ENCODE measurements at places on chromosomes 6 and 20.

GRCh38 chr20:63694584-63695423 lies 1.6 kb upstream of the TNFRSF6B start:
- no peak for DNase-seq

DNA sequence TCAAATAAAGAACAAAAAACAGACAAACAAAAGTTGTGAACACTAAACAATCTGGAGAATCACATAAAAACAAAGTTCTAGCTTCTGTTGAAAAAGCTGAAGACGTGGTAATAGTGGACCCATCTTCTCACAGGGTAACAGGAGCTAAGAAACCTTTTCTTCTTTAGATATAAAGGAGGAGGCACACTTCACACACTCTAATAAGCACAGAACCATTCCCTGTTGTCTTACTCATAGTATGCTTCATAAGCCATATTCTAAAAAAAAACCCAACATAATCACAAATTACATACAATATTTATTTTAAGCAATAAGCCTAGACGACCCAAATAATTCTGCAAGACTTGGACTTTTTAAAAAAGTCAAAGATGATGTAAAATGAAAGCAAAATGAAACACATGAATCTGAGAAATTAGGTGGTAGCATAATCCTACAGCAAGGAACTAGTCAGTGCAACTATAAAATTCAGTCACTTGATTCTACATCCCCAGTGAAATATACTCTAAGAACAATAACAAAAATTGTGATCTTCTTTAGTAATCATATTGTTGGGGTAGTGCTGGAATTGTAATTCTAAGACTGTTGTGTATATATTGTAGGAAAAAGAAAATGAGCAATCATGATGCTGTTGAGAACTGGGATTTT lies 15.6 kb downstream of the SRPK1 start:
- no peak for DNase-seq

DNA sequence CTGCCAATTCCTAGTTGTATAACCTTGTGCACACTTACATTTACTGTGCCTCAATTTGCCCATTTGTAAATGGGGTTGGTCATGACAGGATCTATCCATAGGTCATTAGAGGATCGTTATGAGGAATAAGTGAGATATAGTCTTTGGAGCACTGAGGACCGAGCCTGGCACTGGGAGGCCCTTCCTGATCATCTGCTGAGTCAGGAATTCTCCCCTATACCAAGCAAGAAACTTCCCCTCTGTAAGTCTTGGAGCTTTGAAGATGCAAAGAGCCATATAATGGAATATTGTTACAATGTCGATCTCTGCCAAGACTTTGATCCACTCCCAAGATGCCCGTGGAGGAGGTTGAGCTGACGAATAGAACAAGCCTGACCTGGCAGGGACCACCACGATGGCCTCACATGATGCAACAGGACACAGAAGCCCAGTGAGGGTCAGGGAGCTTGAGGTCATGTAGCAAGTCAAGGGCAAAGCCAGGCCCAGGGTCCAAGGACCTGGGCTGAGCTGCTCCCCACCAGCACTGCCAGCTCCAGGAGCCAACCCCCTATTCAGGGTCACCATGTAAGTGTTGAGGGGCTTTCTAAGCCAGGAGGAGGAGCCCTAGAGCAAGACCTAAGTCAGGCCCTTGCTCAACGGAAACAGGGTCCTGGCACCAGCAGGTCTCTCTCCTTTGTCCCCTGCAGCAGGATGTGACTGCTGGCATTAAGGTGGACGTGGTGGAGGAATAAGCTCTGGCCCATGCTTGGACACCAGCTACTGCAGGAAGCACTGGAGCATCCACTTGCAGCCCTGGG lies 16.7 kb downstream of the PDRG1 start:
- DNase-seq = no peak

DNA sequence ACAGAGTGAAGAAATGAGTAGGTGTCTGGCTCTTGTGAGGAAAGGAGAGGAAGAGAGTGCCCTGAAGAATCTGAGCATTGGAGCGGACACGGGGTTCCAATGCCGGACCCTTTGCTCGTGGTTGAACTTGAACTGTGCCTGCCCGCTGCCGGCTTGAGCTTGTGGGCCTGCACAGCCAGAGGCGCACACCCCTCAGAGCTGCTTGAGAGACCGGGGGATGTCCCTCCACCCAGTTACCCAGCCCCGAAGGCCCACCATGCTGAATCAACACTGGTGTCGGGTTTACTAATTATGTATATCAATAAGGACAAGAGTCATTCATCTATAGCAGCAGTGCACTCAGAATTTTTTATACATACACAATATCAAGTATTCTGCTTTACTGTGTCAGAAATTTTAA lies 218.3 kb upstream of the CST7 start:
- DNase-seq = no peak

DNA sequence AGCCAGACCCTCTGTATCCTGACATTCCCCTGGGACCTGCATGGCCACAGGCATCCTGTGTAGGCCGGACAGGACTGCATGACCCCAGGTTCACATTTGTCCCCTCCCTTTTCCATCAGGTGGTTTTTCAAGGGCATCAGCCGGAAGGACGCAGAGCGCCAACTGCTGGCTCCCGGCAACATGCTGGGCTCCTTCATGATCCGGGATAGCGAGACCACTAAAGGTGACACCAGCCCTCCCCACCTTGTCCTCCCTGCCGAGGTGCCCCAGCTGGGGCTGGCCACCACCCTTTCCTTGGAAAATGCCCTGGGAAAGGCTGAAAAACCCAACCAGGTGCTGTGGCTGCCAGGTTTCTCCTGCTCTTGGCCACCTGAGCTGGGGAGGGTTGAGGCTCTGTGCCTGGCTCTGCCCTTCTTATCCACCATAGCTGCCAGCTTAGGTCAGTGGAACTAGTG lies 27.6 kb downstream of the HCK start:
- no peak for DNase-seq

GRCh38 chr6:15086348-15087158 lies 159.3 kb upstream of the JARID2 start:
- no peak for DNase-seq

GRCh38 chr6:25215881-25216280 lies 63.3 kb upstream of the CARMIL1 start:
- peak; percentile 61 for DNase-seq

DNA sequence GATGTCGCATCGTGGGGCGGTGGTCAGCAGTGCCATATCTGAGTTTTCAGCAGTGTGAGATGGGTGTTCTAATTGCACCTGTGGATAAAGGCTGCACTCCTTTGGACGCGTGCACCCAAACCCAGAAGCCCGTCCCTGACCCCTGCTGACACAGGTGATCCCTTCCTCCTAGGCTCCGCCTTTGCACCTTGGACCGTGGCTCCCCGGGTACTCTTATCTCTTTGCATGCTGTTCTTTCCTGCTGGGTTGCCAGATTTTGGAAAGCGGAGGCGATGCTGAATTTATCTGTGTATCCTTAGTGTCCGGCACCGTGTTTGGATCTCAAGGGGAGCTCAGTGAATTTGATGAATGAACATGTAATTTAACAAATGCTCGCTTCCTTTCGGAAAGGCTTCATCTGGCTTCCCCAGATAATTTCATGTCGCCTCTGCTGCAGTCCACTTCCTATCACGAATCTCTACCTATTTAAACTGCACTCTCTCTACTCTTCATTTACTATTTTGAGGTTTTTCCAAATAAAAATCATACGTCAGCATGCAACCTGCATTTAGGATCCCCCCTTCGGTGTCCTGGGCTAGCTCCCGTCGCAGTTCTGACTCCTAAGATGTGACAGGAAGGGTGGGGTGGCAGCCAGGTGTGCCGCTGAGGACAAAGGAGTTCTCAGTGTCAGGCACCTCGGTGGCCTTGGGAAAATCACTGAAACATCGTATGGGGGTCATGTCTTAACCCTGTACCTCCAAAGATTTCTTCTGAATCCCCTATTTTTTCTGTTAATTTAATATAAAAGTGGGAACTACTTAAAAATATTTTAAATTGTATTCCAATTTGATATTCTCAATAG lies 753 bp upstream of the PERP start:
- no peak for DNase-seq

- DNase-seq = no peak
These were observed 401 bp downstream of the SLC32A1 start for GRCh38 chr20:38724626-38725147.

- peak; percentile 50 for DNase-seq
These were observed 421.6 kb downstream of the BCKDHB start for GRCh38 chr6:80528115-80528514.

- no peak for DNase-seq
These were observed 4.1 kb upstream of the SIRPG start for GRCh38 chr20:1661542-1662299.

DNA sequence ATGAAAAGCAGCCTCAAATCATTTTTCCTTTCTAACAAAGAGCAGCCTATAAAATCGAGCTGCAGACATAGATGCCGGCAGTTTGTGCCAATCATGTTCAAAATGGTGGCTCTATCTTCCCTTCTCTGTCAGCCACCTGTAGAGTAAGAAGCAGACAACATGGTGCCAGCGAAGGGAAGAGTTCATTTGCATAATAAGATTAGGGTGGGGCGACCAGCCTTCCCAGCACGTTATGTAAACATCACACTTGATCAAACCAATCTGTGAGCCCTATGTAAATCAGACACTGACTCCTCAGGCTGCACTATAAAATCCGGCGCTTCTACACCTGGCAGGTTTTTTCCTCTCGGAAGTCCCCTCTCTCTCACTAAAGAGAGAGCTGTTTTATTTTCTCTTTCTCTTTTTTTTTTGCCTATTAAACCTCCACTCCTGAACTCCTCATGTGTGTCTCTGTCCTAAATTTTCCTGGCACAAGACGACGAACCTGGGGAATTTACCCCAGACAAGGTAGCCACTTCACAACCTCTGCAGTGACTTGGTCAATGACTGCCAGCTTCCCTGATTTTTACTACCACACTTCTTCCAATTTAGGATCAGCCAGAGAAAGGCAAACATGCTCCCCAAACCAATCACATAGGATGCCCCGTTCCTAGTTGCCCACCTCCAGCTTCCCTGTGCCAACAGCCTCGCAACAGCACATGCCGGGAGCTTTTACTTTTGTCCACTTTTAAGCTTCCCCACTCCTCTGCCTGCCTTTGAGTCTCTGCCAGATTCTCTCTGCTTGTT lies 12.9 kb downstream of the TPMT start:
- no peak for DNase-seq

DNA sequence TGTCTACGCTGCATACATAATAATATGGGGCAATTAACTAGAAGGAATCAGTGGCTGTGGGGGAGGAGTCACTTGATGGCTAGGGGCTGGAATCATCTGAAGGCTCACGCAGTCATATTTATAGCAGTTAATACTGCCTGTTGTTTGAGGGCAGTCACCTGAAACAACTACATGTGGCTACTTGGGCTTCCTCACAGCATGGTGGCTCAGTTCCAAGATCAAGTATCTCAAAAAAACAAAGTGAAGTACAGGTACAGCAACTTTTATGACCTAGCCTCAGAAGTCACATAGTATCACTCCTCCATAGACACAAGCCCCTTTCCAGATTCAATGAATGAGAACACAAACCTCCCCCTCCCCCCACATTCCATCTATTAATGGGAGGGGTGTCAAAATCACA lies 63.7 kb downstream of the STX11 start:
- DNase-seq = no peak

- DNase-seq = no peak
These were observed 15.0 kb upstream of the PMEPA1 start for GRCh38 chr20:57724610-57725405.

DNA sequence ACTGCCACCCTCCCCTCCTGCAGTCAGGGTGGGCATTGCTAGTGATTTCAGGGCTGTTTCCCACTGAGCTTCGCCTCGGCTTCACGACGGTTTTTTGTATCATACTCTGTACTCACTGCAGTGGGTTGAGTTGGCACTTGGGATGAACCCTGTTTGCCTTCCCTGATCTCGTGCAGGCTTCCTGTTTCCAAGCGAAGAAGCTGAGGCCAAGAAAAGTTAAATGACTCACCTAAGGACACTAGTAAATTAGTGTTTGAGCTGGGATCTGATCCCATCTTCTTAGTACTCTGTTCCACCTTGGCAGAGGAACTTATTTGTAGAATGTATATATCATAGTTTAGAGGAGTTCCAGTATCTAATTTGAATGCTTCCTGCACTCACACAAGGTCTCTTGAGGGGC lies 50.3 kb upstream of the VSTM2L start:
- no peak for DNase-seq

DNA sequence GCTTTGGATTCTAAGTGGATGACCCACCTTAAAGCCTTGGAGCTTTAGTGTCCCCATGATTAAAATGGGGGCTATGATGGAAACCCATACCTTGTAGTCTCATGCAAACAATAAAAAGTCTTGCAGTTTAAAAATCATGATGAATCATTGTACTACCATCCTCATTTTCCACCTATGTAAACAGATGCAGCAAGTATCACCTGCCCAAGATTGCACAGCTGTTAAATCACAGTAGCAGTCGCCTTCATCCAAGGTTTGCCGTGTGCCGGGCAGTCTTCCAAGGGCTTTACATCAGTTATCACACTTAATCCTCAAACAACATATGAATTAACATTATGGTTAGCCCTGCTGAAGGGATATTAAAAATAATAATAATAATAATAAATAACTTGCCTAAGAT lies 210.3 kb downstream of the FOXA2 start:
- DNase-seq = no peak

DNA sequence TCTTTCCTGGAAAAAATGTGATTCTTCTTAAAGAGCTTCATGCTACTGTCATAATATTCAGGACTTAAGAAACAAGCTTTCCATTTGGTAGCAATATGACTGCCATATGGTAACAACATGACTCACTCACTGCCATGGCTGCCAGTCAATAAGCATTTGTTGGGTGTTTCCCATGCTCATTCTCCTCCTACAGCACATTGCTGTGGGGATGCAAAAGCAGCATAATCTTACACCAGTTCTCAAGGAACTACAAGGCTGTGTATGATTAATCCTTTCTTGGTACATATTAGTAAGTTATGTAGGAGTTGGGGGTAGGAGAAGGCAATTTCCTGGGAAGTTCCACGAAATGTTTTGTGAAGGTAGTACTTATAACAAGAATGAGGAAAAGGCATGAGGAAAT lies 76.7 kb downstream of the CEP162 start:
- DNase-seq = peak; percentile 41

GRCh38 chr20:41081276-41081814 lies 52.7 kb downstream of the TOP1 start:
- DNase-seq = no peak

DNA sequence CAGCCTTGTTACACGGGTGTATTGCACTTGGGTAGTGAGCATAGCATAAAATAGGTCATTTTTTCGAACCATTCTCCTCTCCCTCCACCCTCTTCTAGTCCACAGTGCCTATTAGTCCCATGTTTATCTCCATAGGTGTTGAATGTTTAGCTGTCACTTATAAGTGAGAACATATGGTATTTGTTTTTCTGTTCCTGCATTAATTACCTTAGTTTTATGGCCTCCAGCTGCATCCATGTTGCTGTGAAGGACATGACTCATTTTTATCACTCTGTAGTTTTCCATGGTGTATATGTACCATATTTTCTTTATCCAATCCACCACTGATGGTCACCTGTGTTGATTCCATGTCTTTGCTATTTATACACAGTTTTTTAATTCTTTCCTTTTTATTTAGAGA lies 889.5 kb downstream of the EYS start:
- DNase-seq = no peak
